ENCODE measurements at places on chromosomes 4 and X.

DNA sequence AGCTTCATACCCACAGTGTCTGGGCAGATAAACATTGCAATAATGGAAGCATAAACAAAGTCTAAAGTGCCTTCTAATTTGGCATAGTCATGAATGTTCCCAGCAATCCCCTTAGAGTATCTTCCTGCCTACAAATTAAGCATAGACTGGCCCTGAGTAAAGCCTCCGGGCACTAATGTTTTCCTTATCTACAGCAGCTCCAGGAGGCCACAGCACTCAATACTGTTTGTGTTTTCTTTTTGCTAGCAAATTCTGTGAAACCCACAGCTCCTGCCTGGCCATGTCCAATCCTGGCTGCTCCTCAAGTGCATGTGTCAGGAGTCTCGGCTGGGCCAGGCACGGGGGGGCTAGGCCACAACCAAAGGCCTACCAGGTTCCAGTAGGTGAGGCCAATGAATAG, 102.7 kb upstream of the TBC1D9 start:
- DNase-seq: peak; percentile 10

- DNase-seq: no peak
Observed at GRCh38 chr4:183426507-183426906, 17.9 kb upstream of the CDKN2AIP start.

GRCh38 chr4:145773581-145774234, 93.8 kb downstream of the C4orf51 start:
- DNase-seq: no peak

DNA sequence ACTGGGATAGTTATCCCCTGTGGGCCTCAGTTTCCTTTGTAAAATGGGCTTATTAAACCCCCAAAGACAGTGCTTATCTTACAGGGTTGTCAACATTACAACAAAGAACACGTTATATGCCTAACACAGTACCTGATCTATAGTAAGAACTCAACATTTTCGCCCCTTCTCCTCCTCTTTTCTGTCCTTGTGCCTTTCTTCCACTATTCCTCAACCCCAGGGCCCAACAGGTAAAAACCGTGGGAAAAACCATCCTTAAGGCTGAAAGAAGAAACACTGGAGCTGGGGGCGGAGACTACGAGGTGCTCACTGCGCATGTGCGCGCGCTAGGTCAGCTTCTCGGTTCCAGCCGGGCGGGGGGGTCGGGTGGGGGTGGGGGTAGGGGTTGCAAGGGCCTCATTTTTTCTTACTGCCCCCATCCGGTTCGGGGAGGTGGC, 426 bp upstream of the XIAP start:
- no peak for DNase-seq

- peak; percentile 31 for DNase-seq
Observed at GRCh38 chr4:140372751-140373327, 607 bp upstream of the SCOC start.

DNA sequence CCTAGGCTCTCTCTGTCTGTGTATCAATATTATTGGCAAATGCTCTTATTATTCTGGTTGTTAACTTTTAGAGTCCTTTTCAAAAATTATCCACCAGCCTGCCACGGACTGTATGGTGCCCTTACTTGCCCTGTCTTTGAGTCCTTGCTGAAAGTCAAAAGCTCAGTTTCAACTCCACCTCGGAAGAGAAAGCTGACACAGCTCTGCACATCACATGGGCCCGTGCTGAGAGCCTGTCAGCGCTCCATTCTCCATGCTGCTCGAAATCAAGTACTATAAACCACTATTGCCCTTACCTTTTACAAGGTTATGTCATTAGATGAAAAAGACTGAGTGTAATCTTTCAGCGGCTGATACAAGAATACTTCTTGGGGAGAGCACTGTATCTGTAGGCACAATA, 141.0 kb downstream of the CORIN start:
- DNase-seq: no peak

- no peak for DNase-seq
Observed at GRCh38 chr4:102715057-102715456, 45.7 kb downstream of the MANBA start.

All from NCI-H146 (cell line).